Left kidney (tissue), 8 donors: ENCODE measurements at places on chromosomes 2 and 18.

DNA sequence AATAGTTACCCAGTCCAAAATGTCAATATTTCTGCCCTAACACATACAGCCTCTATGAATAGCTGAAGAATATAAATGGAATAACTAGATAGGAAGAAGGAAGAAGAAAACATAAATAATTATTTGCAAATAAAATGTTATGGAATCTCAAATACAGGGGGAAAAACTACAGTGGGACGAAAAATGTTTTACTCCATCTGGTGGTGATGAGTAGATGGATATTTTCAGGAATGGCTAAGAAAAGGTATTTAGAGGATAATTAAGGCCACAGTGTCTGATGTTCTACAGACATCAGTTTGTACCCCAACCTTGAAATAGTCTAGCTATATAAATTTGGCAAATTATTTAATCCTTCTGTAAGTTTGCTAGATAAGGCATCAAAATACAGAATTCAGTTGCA, 178.1 kb upstream of the FSHR start:
- DNase-seq: no peak

DNA sequence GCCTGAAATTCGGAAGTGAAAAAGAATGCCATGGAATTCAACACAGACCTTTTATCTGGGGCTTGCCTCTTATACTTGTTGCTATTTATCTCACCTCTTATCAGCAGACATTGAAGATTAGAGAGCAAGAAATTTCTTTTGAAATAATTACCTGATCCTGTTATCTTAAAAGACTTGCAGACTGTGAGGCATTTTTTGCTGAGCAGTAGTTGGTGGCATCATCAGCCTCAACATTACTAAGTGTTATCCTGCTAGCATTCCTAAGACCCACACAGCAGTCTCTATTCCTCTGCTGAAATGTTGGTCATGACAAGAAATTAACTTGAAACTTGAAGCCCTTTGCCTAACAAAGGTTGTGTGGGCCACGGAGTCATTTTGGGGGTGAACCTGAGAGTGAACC, 186.5 kb downstream of the TRIB2 start:
- no peak for DNase-seq

DNA sequence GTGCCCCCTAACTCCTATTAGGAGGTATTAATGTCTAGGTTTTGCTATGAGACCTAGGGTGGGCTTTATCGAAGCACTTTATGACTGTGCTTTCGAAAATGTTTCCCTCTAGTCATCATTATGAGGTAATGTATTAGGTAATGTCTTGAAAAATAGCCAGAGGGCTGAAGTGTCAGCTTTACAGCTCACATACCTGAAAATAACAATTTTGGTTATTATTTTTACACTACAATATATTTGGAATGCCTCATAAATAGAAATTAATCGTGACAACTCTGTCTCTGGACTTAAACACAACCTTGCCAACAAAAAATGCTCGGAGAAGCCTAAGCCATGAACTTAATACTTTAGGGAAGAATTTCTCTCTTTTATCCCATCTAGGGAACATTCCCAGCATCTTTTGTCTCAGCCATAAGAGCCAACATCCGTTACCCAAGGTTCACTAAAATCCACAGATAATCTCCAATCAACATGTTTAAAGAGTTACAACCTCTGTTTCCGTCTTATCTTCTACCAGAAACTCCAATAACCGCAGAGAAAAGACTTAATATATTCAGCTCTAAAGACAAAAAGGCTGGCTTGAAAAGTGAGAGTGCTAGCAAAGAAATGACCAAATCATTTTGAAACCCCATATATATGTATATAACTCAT, 130.9 kb upstream of the RND3 start:
- no peak for DNase-seq

GRCh38 chr2:20012032-20012281, 511 bp downstream of the MATN3 start:
- no peak for DNase-seq
